ENCODE measurements at places on chromosomes 1 and 21.

GRCh38 chr1:44031252-44032169, at the start of gene SLC6A9:
TSS of gene SLC6A9 (minus strand) at chr1:44031462. CDS start at chr1:44024277, 7,185 bp downstream.
- no peak for DNase-seq

DNA sequence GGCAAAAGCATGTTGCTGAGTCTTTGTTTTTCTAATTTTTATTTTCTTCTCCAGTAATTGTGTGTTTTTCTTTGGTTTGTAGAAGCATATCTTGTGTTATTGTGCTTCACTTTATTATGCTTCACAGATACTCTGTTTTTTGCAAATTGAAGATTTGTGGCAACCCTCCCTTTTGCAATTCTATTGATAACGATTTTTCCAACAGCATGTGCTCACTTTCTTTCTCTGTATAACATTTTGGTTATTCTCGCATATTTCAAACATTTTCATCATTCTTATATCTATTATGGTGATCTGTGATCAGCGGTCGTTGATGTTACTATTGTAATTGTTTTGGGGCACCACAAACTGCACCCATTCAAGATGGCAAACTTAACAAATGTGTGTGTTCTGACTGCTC, 3.8 kb upstream of the ANGEL2 start:
- DNase-seq, result no peak

DNA sequence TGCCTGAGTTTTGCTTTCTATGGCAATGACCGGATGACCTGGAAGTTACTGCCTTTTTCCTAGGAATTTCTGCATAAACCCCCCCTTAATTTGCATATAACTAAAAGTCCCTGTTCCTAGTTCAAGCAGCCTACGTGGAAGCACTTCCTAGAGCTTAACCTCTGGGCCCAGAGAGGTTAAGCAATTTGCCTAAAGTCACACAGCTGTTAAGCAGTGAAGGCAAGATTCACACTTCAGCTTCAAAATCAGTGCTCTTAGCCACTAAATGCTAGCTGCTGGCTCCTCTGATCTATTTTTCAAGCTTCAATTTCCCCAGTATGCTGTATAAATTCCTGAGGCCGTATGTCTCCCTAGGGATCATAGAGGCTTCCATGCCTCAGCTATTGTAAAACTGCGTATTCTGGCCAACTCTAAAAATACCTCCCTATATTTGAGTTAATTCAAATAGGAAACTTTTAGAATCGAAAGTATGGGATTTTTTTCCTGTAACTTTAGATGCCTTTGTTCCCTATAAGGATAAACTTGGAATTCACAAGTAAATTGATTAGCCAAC, 53.1 kb upstream of the CD5L start:
- no peak for DNase-seq

DNA sequence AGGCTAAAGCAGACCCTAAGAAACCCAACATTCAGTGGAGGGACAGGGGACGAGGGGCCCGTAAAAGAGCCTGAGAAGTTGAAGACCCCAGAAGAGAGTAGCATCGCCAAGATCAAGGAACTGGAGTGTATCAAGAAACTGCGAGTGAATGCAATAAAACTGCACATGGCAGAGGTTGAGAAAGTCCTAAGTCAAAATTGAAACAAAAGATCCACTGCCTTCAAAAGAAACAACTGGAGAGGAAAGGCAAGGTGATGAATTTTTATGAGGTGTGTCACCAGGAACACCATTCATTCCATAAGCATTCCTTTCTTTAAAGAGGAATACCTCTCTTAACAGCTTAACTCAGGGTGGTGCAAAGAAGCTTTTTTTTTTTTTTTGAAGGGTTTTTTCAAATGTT, 38.3 kb upstream of the ADORA3 start:
- no peak for DNase-seq

- no peak for DNase-seq
Measured at GRCh38 chr21:41438425-41439113, 12.5 kb downstream of the MX1 start.

DNA sequence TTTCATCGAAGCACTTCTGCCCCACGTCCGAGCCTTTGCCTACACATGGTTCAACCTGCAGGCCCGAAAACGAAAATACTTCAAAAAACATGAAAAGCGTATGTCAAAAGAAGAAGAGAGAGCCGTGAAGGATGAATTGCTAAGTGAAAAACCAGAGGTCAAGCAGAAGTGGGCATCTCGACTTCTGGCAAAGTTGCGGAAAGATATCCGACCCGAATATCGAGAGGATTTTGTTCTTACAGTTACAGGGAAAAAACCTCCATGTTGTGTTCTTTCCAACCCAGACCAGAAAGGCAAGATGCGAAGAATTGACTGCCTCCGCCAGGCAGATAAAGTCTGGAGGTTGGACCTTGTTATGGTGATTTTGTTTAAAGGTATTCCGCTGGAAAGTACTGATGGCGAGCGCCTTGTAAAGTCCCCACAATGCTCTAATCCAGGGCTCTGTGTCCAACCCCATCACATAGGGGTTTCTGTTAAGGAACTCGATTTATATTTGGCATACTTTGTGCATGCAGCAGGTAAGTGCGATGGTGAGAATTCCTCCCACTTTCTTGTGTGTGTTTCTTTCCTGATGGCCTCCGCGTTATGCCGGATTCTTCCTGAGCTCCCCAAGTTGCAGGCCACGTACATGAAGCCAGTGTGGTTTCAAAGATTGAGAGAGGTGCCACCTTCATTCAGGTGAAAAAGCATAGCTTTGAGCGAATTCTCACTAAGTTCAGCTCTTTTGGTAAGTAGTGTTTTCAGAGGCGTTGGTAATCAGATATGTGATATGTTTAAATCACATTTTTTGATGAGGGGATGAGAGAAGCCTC, 6.0 kb downstream of the NFIA start:
- no peak for DNase-seq
